ENCODE measurements at places on chromosomes 5 and 9.
A peak's percentile ranks its signal among the peaks of the same experiment; 100 is the strongest.

- no peak for DNase-seq
Measured at GRCh38 chr9:136306211-136307208, 2.6 kb upstream of the CCDC187 start.

GRCh38 chr5:162721125-162721524, 653.6 kb downstream of the GABRG2 start:
- DNase-seq, result no peak

DNA sequence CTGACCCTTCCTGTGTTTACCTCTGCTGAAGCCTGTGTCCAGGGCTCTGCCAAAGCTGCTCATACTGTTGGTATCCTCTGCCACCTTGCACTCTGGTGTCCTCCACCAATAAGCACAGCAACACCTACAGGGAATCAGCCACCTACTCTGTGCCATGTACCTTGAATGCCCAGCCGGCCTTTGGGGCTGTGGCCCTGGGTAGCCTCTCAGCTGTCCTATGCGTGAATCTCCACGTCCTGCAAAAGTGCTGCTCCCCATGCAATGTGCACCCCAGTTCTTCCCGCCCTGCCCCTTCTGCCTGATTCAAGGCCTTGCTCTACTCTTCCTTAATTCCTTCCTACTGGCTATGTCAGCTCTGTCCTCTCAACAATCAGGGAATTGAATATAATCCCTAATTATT, 506.5 kb downstream of the ARHGEF28 start:
- DNase-seq, result no peak

GRCh38 chr9:86684148-86684547, 263.2 kb downstream of the GAS1 start:
- no peak for DNase-seq

GRCh38 chr5:124655921-124656511, 90.4 kb downstream of the ZNF608 start:
- peak; percentile 69 for DNase-seq

GRCh38 chr9:4495537-4495936, 5.3 kb downstream of the SLC1A1 start:
- no peak for DNase-seq

GRCh38 chr9:94443032-94443722, 111.7 kb upstream of the PCAT7 start:
- peak; percentile 75 for DNase-seq

DNA sequence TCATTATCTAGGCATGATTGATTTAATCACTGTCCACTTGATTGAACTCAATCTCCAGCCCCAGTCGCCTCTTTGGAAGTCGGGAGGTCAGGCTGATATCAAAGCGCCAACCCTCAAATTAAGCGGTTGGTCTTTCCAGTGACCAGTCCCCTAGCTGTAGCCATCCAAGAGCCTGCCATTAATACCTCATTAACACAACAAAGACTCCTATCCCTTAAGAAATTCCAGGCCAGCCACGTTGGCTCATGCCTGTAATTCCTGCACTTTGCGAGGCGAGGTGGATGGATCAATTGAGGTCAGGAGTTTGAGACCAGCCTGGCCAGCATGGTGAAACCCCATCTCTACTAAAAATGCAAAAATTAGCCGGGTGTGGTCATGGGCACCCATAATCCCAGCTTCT, 27.4 kb upstream of the GCNT1 start:
- no peak for DNase-seq

DNA sequence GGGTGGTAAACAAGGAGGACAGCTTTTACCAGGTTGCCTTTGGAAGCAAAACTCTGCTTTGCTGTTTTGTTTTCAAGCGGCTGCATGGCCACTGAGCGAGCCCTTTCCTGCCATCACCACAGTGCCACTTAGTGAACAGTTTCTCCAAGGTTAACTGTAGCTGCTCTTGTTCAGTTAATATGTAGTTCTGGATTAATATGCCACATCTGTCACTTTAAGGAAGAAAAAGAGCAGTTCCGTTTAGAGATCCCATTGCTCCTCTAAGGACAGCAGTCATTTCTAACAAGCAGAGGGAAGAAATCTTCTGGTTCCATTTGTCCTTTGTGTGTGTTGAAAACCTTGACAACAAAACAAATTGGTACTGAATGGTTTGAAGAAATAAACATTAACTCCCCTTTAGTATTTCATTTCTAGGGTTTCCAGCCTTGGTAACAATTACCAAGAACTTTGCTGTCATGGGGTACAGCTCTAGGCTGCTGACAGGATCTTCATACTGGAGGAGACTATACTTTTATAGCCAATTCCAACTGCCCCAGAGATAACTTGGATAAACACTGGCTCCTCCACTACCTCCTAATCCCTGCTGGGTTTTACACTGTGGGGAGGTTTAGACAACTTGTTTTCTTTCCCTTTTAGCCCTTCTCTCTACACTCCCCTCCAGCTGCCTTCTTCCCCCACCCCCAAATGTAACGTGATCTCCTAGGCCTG, 10.3 kb upstream of the ABL1 start:
- DNase-seq, result peak; percentile 10

DNA sequence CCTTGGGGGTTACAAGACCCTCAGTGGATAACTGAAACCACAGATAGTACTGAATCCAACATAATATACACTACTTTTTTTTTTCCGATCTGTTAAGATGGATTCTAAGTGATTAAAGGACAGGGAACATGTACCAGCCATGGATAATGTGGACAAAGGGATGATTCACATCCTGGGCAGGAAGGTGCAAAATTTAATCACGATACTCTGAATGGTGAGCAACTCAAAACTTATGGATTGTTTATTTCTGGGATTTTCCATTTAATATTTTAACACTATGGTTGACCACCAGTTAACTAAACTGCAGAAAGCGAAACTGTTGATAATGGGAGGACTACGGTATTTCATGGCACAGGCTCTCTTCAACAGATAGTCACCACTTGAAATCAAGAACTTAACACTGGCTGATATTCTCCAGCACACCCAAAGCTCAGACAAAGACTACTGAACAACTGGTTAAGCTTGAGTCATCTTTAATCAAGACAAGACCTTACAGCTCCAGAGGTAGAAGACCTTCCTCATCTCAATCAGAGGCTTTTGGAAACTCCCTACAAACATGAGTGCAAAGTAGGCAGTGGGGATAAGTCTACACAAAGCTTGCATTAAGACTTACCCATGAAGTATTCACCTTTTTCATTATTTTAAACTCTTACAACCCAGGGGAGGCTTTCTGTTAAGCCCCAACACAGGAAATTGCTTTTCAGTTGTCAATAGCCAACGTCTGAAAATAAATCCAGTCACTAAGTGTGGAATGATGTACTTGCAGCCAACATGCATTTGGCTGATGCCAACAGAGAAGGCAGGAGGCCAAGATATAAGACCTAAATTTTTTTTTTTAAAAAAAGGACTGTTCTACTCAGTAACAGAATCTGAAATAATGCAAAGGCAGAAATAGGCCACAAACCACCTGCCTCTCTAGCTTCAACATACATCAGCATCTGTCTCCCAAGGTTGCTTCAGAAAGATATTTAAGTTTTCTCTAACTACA, 78.7 kb downstream of the ELAVL2 start:
- no peak for DNase-seq

DNA sequence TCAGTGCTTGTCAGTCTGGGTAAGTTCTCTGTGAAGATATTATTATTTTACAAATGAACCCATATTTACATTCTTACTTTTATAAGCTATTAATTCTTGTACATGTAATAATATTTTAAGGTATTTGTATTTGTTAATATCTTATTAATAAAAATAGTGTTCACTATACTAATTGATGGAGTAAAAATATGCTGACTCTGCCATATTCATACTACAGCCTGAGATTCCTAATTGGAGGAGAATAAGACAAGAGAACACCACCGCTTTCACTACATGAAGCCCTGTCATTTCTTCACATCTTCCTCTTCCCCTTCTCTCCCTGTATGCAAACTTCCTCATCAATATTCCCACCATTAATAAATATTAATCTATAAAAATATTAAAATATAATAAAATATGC, 167.6 kb upstream of the TUSC1 start:
- no peak for DNase-seq

- no peak for DNase-seq
Measured at GRCh38 chr5:57537811-57538210, 55.2 kb upstream of the ACTBL2 start.

DNA sequence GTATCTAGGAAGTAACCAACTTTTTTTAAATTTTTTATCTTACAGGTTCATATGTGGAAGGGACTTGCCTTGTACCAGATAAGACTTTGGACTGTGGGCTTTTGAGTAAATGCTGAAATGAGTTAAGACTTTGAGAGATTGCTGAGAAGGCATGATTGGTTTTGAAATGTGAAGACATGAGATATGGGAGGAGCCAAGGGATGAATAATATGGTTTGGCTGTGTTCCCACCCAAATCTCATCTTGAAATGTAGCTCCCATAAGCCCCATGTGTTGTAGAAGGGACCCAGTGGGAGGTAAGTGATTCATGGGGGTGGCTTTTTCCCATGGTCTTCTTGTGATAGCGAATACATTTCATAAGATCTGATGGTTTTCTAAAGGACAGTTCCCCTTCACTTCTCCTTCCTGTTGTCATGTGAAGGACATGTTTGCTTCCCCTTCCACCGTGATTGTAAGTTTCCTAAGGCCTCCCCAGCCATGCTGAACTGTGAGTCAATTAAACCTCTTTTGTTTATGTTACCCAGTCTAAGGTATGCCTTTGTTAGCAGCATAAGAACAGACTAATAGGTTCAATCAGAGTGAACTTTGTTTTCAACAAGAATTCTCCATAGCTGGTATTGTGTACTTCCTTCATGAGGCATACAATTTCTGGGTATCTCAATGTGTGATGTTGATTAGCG, 535.6 kb upstream of the MEF2C start:
- DNase-seq, result no peak

DNA sequence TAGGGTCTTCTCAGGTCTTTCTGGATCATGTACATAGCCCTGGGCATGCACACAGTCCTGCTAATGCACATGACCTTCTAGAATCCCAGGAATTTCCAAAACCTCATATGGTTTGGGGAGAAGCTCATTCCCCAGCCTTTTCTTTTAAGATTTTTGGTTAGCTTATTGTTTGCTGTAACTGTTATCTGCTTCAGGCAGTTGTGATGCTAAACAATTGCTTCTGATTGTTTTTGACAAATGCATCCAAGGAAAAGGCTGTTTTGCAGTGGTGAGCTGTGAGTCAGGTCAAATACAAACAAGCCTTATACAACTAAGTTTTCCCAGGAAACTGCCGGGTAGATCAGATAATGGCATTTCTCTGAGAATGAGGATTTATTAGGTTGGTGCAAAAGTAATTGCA, 32.7 kb downstream of the SMC5 start:
- no peak for DNase-seq

DNA sequence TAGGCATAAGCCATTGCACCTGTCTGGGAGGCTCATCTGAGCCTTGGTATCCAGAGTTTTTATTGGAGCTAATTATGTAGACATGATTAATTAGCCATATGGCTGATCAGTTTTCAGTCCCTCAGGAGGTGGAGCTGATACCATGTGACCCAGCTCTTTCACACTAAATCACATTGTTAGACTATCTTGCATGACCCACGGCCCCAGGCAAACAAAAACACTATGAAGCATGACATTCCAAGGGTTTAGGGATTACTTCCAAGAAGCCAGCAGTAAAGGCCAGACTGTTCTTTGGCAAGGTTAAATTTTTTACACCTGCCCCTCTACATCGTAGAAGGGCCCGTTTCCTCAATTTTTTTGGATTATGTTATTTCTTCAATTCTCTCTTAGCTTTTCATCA, 5.0 kb upstream of the C5orf24 start:
- no peak for DNase-seq

- no peak for DNase-seq
Measured at GRCh38 chr5:41447650-41448510, 62.5 kb downstream of the PLCXD3 start.

GRCh38 chr9:93578844-93579243, 2.5 kb downstream of the PHF2 start:
- no peak for DNase-seq

DNA sequence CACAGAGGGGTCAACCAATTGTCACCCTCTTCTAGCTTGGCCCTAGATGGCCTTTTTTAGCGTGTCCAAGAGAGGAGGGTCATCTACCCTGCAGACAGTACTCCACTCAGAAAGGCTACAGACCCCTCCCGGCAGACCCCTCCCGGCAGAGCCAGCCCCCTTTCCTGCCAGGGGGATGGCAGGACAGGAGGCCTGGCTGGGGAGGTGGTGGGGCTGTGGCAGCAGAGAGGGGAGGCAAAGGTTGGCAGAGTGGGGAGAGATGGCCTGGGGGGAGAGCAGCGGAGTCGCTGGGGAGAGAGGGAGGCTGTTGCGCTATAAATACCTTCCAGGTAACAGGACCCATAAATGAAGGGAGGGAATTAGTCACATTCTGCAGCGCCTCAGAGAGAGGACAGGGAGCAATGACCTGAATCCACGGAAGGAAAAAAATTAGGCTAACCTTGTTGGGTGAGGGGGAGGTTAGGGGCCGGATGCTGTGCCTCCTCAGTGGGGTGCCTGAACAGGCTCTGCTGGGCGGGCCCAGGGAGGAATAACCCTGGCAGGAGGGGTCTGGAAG, 32.9 kb upstream of the PSD2 start:
- no peak for DNase-seq

DNA sequence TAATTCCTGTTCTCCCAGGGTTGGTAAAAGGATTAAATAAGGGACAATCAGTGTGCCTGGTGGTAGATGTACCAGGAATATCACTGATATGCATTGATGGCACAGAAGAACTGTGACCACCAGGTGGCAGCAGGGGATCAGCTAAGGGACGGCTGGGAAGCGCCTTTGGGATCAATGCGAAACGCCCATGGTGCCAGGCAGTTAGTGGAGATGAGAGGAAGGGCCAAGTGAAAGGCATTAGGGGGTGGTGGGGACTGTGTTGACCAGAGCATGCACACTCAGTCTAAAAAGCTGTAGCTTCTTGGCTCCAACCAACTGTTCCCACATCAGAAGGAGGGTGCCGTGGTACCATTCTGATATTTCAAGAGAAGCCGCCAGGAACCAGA, 55.6 kb downstream of the ARHGEF37 start:
- no peak for DNase-seq

- DNase-seq, result no peak
Measured at GRCh38 chr9:20197976-20198685, 409.3 kb upstream of the SLC24A2 start.

- DNase-seq, result no peak
Measured at GRCh38 chr5:26805076-26805475, 233.3 kb downstream of the CDH9 start.

GRCh38 chr9:129769669-129770068, 16.8 kb upstream of the PTGES start:
- no peak for DNase-seq

DNA sequence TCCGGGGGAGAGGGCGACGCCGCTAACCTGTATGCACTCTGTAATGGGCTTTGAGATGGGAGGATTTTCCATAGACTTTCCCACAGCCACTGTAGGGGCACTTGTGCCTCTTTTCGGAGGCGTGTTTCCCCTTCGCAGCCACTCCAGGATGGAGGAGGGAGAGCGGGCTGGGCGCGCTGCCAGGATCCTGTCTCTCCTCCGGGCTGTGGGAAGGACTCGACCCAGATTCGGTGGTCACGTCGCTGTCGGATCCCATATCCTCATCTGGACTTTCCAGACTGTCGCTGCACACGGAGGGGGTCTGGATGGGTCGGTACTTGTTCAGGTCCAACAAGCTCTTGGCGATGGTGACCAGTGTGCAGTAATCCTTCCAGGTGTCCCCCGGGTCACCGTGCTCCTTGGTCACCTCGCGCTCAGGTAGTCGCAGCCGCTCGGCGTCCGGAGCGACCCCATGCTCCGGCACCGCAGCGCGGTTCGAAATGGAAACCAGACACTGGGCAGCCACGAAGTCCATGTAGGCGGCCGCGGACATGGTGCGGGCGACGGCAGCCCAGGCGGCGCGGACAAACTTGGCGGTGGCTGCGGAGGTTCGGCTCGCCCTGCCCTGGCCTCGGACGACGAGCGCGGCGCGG, 1.5 kb downstream of the KLF9 start:
- DNase-seq, result peak; percentile 40

Measured in DMS79 (cell line).